Activated naive CD8-positive, alpha-beta T cell treated with anti-CD3 and anti-CD28 coated beads for 36 hours (primary cell): ENCODE measurements at places on chromosomes 2 and 18.
A peak's percentile ranks its signal among the peaks of the same experiment; 100 is the strongest.

GRCh38 chr18:63112706-63113105, 206.9 kb downstream of the BCL2 start:
- H3K27ac ChIP-seq, result no peak overlapping the region
- H3K36me3 ChIP-seq, result no peaks in the 10 kb centered on the region
- H3K27me3 ChIP-seq, result no peaks in the 10 kb centered on the region
- H3K4me1 ChIP-seq, result peaks cover 10% of the 10 kb centered on the region
- no peak for DNase-seq

GRCh38 chr2:25926984-25927756, 48.9 kb upstream of the ASXL2 start:
- H3K27me3 ChIP-seq, result no peaks in the 10 kb centered on the region
- H3K4me3 ChIP-seq, result no peak overlapping the region
- H3K27ac ChIP-seq, result no peak overlapping the region
- no peak for DNase-seq
- H3K4me1 ChIP-seq, result no peaks in the 10 kb centered on the region
- H3K36me3 ChIP-seq, result no peaks in the 10 kb centered on the region

GRCh38 chr18:68034296-68034695, 517.8 kb upstream of the DSEL start:
- H3K36me3 ChIP-seq, result no peaks in the 10 kb centered on the region
- H3K27ac ChIP-seq, result no peak overlapping the region
- no peak for DNase-seq
- no peaks in the 10 kb centered on the region for H3K4me1 ChIP-seq
- H3K4me3 ChIP-seq, result no peak overlapping the region

DNA sequence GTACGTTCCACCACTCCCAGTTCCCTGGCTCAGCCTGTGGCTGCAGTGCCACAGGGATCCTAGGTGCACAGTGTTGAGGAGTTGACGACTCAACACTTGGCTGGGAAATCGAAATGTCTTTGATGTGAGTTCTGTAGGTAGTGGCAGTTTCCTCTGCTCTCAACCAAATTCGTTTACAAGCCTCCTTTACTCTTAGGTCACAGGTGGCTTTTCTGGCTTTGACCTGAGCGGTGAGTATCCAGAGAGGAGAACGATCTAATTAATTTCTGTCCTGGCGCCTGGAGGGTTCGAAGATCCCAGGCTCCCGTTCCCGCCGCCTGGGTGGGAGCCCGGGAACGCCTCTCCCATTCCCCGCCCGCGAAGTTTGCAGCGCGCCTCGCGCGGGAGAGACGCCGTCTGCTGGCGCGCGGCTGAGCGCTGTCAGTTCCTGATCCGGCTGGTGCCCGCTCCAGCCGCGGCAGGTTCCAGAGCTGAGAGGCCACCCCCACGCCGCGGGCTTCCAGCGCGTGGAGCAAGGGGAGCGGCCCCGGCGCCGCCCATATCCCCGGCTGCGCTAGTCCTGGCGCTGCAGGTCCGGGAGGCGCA, at the start of gene LAMA3:
Gene LAMA3 (plus strand): TSS at position 423 of the 585 bp plus-strand sequence. CDS start 231 bp downstream, outside the sequence.
- H3K4me1 ChIP-seq, result peaks cover 5% of the 10 kb centered on the region
- peak within 1 kb of the TSS; percentile 60 for H3K4me3 ChIP-seq
- H3K36me3 ChIP-seq, result no peaks in the 10 kb centered on the region
- DNase-seq, result peak; percentile 34

- H3K4me1 ChIP-seq, result no peaks in the 10 kb centered on the region
- no peaks in the 10 kb centered on the region for H3K27me3 ChIP-seq
- H3K27ac ChIP-seq, result no peak overlapping the region
- no peaks in the 10 kb centered on the region for H3K36me3 ChIP-seq
- no peak overlapping the region for H3K4me3 ChIP-seq
- DNase-seq, result no peak
These were observed 167.3 kb downstream of the HRH4 start for GRCh38 chr18:24627644-24628315.

DNA sequence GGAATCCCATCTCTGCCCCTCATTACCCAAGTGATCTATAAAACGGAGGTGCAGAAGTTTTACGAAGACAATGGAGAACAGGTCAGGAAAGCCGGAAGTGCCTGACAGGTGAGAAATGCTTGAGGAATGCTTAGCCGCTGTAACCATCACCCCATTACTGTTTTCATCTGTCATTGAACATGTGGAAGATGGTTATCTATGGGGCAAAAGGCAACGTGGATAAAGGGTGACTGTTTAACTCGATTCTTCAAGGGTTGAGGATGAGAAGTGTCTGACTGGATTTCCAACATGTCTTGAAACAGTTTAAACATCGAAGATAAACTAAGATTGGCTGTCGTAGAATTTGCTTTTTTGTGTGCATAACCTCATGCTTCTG, 17.3 kb downstream of the HK2 start:
- no peak overlapping the region for H3K27ac ChIP-seq
- no peak overlapping the region for H3K4me3 ChIP-seq
- H3K4me1 ChIP-seq, result peaks cover 50% of the 10 kb centered on the region
- peaks cover 47% of the 10 kb centered on the region for H3K36me3 ChIP-seq
- H3K27me3 ChIP-seq, result no peaks in the 10 kb centered on the region
- no peak for DNase-seq

- DNase-seq, result no peak
- H3K27me3 ChIP-seq, result no peaks in the 10 kb centered on the region
- no peak overlapping the region for H3K4me3 ChIP-seq
- no peak overlapping the region for H3K27ac ChIP-seq
- H3K4me1 ChIP-seq, result no peaks in the 10 kb centered on the region
- no peaks in the 10 kb centered on the region for H3K36me3 ChIP-seq
These were observed 1427.7 kb upstream of the CELF4 start for GRCh38 chr18:38993342-38993741.

GRCh38 chr2:44269831-44270230, 5.4 kb upstream of the SLC3A1 start:
- no peak overlapping the region for H3K27ac ChIP-seq
- H3K4me1 ChIP-seq, result no peaks in the 10 kb centered on the region

DNA sequence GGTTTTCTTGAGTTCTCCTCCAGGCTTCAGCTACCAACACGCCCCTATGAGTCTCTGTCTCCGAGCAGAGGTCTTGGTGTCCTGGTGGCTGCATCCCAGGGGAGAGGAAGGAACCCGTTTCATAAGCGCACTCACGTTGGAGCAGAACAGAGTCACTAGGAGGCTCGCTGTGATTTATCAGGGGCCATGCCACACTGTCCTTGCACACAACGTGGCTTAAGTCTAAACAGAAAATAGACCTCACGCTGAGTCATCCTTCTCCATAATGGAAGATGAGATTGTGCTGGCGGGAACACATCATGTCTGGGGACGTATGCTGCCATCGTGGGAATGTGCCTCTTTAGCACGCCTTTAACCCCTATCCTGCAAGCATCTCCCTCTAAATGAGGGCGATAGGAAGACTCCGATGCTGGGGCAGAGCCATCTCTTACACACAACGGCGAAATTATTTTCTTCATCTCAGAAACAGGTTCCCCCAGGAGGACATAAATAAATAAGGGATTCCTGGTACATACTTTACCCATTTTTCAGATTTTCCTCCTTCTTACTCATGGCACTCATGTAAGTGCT, 211.4 kb downstream of the KLHL29 start:
- no peaks in the 10 kb centered on the region for H3K36me3 ChIP-seq
- no peaks in the 10 kb centered on the region for H3K4me1 ChIP-seq
- H3K27me3 ChIP-seq, result no peaks in the 10 kb centered on the region
- DNase-seq, result no peak
- H3K27ac ChIP-seq, result no peak overlapping the region
- H3K4me3 ChIP-seq, result no peak overlapping the region

DNA sequence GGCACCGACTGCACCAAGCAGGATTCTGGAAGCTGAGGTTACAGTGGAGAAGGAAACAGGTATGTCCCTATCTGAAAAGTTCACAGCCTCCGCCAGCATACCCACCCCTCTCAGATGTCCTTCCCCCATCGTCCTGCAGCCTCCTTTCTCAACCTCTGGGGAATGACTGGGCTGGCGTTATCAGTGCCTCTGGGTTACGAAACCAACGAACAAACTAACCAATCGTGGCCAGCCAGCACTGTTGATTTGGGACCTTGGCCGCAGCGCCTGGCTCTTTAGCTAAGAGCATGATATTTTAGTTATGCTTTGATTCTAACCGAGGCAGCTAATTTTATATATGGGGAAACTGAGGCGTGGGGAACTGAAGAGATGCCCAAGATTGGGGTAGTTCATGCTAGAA, 233.0 kb downstream of the TFCP2L1 start:
- H3K27ac ChIP-seq, result no peak overlapping the region
- no peaks in the 10 kb centered on the region for H3K4me1 ChIP-seq
- H3K4me3 ChIP-seq, result no peak overlapping the region
- no peak for DNase-seq
- no peaks in the 10 kb centered on the region for H3K36me3 ChIP-seq

- no peaks in the 10 kb centered on the region for H3K36me3 ChIP-seq
- no peak overlapping the region for H3K27ac ChIP-seq
- no peak for DNase-seq
- H3K4me1 ChIP-seq, result peaks cover 1% of the 10 kb centered on the region
These were observed 230.8 kb downstream of the SRBD1 start for GRCh38 chr2:45380131-45380836.

- peak overlapping the region; percentile 96 for H3K27ac ChIP-seq
- DNase-seq, result no peak
- H3K27me3 ChIP-seq, result no peaks in the 10 kb centered on the region
- H3K4me3 ChIP-seq, result peak overlapping the region; percentile 87
- peaks cover 8% of the 10 kb centered on the region for H3K36me3 ChIP-seq
These were observed 881 bp downstream of the PIKFYVE start for GRCh38 chr2:208266936-208267335.

DNA sequence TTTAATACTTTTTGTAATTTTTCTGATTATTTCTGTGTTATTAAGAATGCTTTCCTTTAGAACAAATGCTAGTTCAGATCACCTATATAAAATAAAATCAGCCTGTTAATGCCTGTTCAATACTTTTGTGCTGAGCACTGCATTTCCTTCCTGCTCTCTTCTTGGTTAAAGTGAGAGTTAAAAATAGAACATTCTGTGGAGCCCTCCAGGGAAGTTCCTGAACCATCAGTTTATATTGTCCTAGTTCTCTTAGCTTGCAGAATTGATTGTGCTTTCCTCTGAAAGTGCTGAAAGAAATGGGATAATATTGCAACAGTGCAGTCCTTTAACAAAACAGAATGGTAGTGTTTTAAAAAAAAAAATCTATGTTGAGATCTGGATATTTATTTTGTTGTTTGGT, 74.6 kb upstream of the UBXN4 start:
- H3K27me3 ChIP-seq, result no peaks in the 10 kb centered on the region
- DNase-seq, result no peak
- no peak overlapping the region for H3K4me3 ChIP-seq
- peaks cover 31% of the 10 kb centered on the region for H3K36me3 ChIP-seq
- peaks cover 26% of the 10 kb centered on the region for H3K4me1 ChIP-seq

DNA sequence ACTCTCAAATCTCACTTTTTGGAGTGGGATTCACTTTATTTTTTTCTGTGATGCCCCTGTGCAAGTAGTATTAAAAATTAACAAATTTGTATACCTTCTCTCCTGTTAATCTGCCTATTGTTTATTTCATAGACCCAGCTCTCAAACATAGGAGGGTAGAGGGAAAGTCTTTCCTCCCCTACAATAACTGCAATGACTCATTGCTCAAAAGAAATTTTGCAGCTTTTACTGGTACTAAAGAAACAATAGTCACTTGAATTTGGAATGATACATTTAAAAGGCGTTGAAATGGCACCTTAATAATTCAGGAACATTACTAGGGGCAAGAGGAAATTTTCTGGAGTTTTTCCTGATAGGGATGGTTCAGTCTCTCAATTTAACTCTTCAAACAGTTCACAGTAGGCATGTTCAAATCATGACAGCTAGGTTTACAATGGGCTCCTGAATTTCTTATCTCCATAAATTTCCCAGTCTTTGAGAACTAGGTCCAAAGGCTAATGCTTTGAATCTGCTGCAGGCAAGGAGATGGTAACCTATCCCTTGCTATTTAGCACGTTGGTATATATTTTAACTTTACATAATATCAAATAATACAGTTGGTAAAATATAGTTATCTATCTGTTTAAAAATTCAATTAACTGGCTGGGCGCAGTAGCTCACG, 88.8 kb downstream of the CHN1 start:
- H3K4me1 ChIP-seq, result no peaks in the 10 kb centered on the region
- no peak overlapping the region for H3K4me3 ChIP-seq
- no peak for DNase-seq
- no peaks in the 10 kb centered on the region for H3K36me3 ChIP-seq
- H3K27me3 ChIP-seq, result no peaks in the 10 kb centered on the region
- no peak overlapping the region for H3K27ac ChIP-seq

DNA sequence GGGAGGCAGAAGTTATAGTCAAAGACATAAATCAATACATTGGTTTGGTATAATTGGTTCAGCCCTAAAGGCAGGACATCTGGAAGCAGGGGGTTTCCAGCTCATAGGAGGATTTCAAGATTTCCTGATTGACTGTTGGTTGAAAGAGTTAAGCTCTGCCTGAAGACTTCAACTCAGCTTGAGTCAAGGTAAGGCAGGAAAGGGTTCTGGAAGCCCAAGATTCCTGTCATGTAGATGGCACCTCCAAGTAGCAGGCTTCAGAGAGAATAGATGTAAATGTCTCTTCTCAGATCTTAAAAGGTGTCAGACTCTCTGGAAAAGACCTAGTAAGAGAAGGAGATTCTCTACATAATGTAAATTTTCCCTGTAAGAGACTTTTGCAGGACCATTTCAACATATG, 335.3 kb downstream of the RIT2 start:
- H3K27me3 ChIP-seq, result no peaks in the 10 kb centered on the region
- no peaks in the 10 kb centered on the region for H3K4me1 ChIP-seq

GRCh38 chr2:46273225-46273863, 23.9 kb upstream of the EPAS1 start:
- no peak overlapping the region for H3K27ac ChIP-seq
- no peak overlapping the region for H3K4me3 ChIP-seq
- no peak for DNase-seq
- H3K36me3 ChIP-seq, result no peaks in the 10 kb centered on the region
- peaks cover 26% of the 10 kb centered on the region for H3K4me1 ChIP-seq

DNA sequence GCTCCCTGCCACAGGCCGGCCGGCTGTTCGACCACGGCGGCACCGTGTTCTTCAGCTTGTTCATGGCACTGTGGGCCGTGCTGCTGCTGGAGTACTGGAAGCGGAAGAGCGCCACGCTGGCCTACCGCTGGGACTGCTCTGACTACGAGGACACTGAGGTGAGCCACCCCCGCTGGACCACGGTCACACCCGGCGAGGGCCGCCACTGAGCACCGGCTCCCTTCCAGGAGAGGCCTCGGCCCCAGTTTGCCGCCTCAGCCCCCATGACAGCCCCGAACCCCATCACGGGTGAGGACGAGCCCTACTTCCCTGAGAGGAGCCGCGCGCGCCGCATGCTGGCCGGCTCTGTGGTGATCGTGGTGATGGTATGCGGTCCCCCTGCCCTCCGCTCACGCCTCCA, 20.8 kb downstream of the ANO7 start:
- no peaks in the 10 kb centered on the region for H3K27me3 ChIP-seq
- H3K27ac ChIP-seq, result no peak overlapping the region
- no peak overlapping the region for H3K4me3 ChIP-seq
- no peaks in the 10 kb centered on the region for H3K36me3 ChIP-seq
- no peak for DNase-seq
- H3K4me1 ChIP-seq, result no peaks in the 10 kb centered on the region
